ENCODE measurements at places on chromosomes 4 and X.

GRCh38 chrX:97168646-97169045 lies 284.9 kb downstream of the RPA4 start:
- DNase-seq = no peak

- DNase-seq = no peak
Observed at GRCh38 chrX:112223391-112223790, 140.8 kb upstream of the TRPC5 start.

DNA sequence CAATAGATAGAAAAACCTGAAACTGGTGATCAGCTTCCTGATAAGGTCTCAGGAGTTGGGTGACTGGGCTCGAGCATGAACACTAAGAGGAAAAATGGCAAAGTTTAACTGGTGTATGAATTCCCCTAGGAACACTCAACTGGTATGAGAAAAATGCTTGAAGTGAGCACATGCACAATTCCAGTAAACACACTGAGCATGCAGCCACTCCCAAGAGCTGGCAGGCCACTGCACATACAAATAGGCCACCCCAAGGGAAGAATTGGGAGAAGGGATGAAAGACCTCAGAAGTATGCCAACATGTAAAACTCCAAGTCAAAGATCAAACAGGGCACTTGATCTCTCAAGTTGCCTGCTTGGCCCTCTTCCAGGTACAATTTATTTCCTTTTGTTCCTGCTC lies 45.4 kb upstream of the GNPDA2 start:
- DNase-seq = no peak

- no peak for DNase-seq
Observed at GRCh38 chr4:110681381-110681780, 58.5 kb upstream of the PITX2 start.

DNA sequence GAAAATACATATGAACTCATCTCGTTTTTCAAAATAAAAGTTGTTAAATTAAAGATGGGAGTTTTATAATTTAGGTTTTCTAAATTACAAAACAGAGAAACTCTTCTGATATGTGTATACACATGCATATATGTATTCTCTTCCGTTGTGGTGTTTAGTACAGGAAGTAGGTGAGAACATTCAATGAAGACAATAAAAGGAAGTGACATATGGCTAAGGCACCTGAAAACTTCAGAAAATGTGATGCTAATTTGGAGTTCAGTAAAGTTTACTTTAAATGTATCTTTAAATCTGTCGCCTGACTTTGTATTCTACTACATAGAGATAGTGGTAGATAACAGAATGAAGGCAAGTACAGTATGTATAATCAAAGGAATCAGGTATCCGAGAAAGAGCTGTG lies 33.5 kb upstream of the ITM2A start:
- DNase-seq = no peak

- no peak for DNase-seq
Observed at GRCh38 chr4:24675721-24676389, 91.5 kb upstream of the DHX15 start.

- DNase-seq = no peak
Observed at GRCh38 chrX:22944945-22945344, 54.8 kb upstream of the DDX53 start.
